ENCODE measurements at places on chromosomes 3 and 15.

DNA sequence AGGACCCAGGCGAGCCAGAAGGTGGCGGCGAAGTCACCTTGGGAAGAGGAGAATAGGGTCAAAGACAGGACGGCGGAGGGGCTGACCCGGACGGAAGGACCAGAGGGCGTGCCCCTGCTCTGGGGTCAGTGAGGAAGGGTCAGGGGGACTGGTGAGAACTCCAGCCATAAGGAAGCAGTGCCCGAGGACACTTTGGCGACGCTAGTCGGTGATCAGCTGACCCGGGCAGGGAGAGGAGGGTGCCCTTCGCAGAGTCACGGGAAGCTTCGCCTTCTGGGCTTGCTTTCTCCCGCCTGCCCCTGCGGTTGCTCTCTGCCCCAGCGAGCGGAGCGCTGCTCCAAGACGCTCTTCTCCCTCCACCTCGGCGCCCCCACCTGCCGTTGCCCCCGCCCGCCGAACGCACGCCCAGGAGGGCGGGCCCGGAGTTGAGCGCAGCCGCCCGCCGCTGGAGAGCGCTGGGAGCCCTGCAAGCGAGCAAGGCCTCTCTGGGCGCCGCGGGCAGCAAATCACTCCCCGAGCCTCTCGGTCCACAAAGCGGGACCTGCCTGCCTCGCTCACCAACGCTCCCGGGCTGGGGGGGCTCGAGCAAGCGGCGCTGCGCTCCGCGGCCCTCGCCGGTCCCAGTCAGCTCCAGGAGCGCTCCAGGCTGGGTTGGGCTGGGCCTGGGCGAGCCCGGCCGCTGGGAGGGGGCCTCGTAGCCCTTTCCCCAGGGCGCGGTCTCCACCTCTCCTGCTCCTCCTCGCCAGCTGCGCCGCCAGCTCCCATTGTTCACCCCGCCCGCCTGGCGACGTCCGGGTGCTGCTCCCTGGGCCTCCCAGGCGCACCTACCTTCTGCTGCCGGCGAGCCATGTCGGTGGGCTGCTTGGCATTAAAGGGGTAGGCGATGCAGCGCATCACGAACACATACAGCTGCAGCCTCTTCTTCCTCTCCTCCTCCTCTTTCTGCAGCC is 1.2 kb downstream of the CADPS start:
- DNase-seq: peak; percentile 91

- no peak for DNase-seq
These were observed 31.1 kb downstream of the CYP11A1 start for GRCh38 chr15:74336061-74337005.

DNA sequence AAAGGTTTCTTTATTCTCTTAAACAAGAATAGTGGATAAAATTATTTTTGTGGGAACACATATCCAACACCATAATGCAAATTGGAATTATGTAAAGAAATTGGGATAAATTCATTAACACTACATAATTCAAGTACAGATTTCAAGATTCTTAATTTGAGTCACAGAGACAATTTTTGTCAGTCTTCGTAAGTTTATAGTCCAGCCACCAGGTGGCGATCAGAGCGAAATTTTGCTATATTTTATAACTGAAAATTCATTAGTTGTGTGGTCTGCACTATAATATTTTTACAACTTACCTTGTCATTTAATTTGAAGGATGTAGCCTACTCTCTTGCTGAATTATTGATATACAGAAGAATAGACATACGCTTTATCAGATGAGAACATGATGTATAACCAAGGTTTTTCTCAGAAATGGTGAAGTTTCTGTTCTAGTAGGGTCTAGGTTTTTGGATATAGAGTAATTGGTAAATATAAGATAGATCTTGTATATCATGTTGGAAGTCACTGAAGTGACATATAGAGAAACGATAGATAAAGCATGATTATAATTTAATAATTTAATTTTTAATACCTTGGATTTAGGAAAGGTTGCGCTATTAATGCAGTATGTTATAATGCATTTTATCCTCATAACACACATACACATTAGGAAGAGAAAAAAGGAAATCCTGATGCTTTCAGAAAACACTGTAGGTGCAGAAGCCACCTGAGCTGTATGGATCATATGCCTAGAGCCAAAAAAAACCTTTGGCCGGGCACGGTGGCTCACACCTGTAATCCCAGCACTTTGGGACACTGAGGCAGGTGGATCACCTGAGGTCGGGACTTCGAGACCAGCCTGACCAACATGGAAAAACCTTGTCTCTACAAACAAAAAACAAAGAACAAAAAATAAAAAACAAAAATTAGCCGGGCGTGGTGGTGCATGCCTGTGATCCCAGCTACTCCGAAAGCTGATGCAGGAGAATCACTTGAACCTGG is 31.7 kb downstream of the PLSCR4 start:
- DNase-seq: no peak

GRCh38 chr3:46578973-46579755 is 13.1 kb upstream of the LRRC2 start:
- peak; percentile 3 for DNase-seq

- no peak for DNase-seq
These were observed 1237.5 kb downstream of the ZPLD1 start for GRCh38 chr3:103672346-103672745.
